ENCODE measurements at places on chromosomes 16 and 17.
A peak's percentile ranks its signal among the peaks of the same experiment; 100 is the strongest.

- no peak for DNase-seq
Observed at GRCh38 chr17:82748756-82749155, 3.1 kb upstream of the TBCD start.

- DNase-seq = no peak
Observed at GRCh38 chr17:13200671-13201070, 182.8 kb upstream of the ELAC2 start.

- DNase-seq = no peak
Observed at GRCh38 chr17:30717291-30718098, 107.0 kb downstream of the CRLF3 start.

GRCh38 chr17:17137731-17138585 is 68.2 kb downstream of the PLD6 start:
- DNase-seq = no peak

GRCh38 chr16:52470585-52470984 is 76.4 kb downstream of the TOX3 start:
- DNase-seq = no peak

GRCh38 chr16:28923231-28923587 is 1.8 kb downstream of the RABEP2 start:
- no peak for DNase-seq

GRCh38 chr17:77867308-77867781 is 91.2 kb upstream of the TNRC6C start:
- DNase-seq = no peak

DNA sequence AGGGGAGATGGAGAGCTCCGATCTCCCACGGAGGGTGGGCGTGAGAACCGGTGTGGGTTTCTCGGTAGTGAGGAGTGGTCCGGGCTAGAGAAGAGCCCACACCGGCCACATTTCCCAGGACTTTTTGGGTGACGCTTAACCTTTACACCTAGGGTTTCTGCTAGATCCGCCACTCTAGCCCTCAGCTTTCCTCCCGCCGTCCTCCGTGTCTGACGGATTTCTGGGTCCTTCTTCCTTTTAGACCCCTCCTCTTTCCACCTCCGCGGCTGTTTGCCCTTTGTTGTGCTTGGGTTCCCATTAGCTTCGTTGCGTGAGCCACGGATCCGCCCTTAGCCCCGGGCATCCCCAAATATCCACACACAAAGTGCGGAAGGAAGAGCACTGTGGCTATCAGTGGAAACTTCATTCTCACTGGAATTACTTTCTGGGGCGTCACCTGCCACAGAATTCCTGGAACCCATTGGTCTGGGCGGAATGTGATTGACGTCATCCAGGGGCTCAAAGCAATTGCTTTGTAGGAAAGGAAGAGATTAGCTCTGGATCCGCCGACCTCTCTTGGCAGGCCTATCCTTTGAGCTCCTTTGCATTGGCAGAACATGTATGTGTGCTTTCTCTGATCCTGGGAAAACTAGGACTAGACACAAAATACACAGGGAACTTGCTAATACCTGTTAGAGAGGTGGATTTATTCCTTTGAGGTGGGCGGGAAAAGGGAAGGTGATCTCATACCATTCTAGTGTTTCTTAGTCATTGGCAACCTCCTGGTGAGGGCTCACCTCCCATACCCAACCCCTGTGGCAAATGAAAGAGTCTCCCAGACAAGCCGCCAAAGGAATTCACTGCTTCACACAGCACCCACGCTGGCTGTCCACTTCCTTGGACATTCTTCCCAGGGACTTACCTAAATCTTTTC is 654 bp downstream of the TNFAIP1 start:
- DNase-seq = peak; percentile 70

DNA sequence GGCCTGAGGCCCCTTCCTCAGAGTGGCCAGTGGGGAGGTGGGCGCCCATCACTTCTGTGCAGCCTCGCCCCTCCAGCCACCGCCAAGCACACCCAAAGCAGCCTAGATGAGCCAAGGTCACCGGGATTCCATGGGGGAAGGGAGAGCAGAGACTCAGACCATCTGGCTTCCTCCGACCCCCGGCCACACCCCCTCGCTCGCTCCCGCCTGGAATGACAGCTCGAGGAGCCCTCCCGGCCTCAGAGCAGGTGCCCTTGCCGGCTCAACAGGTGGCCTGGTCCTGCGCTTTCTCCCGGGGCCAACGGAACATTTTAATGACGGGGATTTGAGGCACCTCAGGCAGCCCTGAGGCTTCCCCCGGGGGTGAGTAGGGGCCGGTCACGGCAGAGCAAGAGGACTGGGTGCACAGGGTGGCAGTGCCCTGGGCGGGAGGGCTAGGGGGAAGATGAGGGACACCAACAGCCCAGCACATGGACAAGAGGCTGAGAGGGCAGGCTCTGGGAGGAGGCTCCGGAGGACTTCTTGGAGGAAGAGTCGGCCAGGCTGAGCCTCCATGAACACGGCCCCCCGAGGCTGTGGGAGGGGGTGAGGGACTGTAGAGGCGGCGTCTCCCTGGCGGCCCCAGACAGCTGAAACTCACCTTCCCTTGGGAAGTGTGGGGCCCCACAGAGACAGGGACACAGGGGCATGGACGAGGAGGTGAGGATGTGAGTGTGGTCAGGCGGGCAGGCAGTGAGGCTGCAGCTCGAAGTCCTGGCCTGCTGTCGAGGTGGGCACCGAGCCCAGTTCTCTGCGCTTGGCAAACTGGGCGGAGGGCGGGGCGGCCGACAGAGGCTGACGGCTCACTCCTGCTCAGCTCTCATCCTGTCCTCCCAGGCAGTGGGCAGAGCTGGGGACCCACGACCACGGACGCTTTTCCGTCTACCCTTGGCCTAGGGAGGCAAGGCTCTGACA is 12.5 kb upstream of the C1QTNF8 start:
- no peak for DNase-seq

DNA sequence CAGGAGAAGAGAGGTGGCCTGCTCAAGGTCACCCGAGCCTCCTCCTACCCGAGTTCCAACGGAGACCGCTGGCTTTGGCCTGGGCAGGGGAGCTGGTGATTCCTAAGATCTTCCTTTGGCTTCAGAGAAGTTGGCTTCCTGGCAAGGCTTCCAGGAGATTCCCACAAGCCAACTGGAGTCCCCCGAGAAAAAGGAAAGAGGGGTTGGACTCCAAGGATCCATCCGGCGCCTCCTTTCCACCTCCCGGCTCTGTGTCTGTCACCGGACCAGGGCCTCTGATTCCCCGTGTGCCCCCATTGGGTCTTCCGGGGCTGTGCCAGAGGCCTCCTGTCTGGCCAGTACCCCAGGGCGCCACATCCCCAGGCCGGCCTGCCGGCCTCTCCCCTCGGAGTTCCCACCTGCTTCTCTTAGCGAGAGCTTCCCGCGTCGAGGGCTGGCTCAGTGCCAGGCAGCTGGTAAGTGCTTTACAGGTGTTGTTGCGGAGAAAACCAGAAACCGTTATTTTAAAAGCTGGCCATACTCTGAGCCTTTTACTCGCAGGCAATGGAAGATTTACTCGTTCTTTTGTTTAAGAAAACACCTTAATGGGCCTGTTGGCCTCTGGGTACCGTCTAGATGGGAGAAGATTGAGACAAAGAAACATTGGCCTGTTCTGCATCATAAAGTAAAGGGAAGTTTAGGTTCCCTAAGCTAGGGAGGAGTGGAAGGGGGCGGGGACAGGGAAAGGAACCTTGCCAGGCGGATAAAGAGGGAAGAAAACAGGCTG is 258.4 kb upstream of the SDK2 start:
- DNase-seq = peak; percentile 24

DNA sequence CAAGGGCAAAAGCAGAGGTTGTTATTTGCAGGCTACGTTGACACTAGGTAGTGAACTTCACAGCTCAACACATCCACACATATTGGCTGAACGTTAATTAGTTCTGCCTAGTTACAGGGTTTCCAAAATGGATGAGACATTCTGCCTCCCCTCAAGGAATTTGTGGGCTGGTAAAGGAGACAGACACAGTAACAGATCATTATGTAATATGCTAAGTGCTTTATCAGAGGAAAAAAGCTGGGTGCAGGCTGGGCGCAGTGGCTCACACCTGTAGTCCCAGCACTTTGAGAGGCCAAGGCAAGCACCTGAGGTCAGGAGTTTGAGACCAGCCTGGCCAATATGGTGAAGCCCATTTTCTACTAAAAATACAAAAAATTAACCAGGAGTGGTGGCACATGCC is 26.2 kb downstream of the BMERB1 start:
- DNase-seq = no peak

- no peak for DNase-seq
Observed at GRCh38 chr17:7413346-7413985, 5.8 kb downstream of the NLGN2 start.

DNA sequence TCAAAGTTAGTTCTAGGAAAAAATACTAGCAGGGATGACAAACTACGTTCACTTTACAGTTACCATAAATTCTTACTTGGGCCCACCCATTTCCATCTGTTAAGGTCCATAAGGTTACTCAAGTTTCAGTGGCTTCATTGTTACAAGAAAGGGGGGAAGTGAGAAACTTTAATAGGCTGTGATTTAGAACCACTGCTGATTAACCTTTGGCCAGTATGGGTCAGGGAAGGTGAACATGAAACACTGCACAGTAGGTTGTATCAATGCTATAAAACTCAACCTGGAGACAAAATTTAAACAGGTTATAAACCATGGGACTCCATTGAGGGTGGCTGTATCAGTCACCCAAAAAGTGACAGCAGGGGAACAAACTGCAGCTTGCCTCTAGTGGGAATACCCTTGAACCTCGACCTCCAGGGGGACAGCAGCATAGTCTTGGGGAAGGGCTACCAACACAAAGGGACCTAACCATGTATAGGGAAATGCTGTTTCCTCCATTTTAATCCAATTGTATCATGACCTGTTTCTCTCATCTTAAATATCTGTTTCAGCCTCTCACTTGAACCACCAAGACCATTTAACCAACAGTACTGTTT is 10.4 kb downstream of the PTRH2 start:
- no peak for DNase-seq

DNA sequence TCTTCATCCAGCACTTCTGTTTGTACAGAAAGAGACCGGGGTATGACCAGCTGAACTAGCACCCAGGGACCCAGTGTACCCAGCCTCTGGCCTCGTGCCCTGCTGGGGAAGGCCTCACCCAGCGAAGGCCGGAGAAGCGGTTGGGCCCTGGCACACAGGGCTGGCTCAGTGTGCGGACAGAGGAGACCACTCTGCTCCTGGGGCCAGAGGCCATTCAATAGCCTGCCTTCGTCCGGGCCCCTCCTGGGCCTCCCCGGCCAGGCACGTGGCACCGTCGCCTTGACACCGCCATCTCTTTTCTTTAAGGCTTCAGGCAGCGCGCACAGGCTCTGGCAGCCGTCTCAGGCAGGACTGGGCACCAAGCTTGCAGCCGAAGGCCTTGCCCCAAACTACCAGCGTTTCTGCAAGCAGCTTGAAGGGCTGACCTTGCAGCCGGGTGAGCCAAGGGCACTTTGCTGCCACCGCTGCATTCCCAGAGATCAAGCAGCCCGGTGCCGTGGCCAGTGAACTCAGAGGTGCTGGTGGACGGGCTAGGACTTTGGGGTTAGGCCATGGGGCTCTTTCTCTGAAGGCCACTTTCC is 8.0 kb downstream of the TAX1BP3 start:
- no peak for DNase-seq

DNA sequence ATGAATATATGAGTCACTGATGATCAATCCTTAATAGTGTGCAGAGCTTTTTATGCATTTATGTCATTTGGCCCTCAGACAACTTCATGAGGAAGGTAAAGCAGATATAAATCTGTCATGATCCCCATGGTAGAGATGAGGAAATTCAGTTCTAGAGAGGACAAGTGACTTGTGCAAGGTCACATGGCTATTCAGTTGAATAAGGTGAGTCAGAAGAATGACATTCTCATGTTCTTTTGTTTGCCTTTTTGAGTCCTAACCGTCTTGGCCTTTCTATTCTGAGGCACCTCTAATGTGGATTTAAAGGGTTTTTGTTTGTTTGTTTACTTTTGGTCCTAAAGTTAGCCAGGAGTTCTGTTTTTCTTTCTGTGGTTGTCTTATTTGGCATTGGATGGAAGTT is 116.2 kb upstream of the ELAC2 start:
- no peak for DNase-seq

DNA sequence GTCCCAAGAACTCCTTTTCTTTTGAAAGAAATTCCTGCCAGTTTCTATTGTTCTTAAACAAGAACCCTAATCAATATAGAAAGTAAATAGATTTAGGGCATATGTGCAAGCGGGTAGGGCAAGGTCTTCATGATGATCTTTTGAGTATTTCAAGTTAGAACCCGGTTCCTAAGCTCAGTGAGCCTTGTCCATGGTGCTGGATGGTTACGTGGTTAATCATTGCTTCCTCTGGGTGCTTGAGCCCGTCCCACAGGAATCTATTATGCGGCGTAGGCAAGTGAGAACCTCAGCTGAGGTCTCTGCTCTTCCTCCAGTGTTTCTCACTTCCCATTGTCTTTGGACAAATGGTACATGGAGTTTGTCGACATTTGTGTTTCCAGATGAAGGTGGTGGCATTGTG is 580.8 kb upstream of the EEF2KMT start:
- DNase-seq = peak; percentile 47

DNA sequence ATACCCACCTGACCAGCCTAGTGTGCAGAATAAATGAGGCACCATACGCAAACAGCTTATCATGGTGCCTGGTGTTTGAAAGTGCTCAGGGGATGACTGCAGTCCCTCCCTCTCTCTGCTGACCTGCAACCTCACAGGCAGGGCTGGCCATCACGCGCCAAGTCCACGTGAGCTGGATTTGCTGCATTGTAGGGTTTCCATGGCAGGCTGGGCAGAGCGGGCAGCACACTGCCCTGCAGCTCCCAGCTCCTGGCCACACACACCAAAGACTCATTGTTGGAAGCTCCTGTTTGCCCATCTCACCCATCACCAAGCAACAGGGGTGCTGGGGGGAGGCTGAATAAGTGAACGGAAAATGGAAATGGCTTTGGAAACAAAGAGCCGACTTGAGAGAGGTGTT is 81.8 kb downstream of the IRX3 start:
- no peak for DNase-seq

DNA sequence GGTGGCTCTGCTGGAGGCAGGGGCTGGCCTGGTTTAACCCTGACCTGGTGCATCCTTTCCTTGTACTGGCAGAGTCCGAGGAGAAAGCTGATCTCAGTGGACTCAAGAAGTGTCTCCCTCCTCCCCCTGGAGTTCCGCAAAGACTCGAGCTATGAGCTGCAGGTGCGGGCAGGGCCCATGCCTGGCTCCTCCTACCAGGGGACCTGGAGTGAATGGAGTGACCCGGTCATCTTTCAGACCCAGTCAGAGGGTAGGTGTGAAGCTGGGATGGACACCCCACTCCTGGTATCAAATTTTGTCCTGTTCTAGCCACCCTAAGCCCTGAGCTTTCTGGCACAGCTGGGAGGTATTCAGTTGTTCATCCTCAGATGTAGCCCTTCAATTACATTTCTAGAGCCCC is 42.5 kb downstream of the IL21R start:
- no peak for DNase-seq

DNA sequence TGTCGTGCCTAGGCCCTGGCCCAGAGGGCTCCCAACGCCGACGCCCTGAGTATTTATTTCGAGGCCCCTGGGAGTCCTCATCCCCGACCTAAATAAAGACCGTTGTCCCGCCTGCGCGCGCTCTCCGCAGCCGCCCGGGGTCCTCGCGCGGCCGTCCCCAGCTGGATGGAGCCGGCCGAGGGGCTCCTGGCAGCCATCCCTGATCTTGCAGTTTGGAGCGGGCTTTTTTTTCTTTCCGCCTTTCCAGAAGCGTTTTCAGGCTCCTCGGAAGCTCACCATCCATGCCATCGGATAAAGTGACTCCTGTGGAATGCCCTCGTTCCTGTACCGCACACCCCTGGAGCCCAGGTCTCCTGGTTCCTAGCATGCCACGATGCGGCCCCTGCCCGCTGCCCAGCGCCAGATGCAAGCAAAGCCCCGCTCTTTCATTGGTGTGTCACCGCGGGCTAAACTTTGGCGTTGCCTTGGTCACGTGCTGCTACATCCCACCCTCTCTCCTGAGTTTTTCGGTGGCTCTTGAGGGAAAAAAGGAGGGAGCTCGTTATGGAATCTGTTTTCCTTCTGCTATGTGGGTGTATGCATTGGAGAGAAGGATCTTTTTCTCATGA is 716 bp downstream of the TMEM94 start:
- peak; percentile 41 for DNase-seq
